Thoracic aorta (tissue), 2 donors: ENCODE measurements at places on chromosomes 12 and 14. TPM values are rescaled to one million over a fixed set of nuclear protein-coding genes. Genes with fewer than 3 reads are reported as not detected.

ESPL1 gene
- 0.78 TPM for total RNA-seq

PLBD1 gene
- total RNA-seq: 12.8 TPM

TROAP gene
- 0.27 TPM for total RNA-seq

LALBA gene
- total RNA-seq: not detected

GPR65 gene
- total RNA-seq: 2.8 TPM

TOMM20L gene
- total RNA-seq: not detected

GPRC5A gene
- total RNA-seq: 123 TPM

KRT82 gene
- total RNA-seq: not detected

RPGRIP1 gene
- total RNA-seq: not detected

TM7SF3 gene
- 128 TPM for total RNA-seq

- DNase-seq: no peak
Observed at GRCh38 chr14:32510815-32511214, 181.7 kb downstream of the AKAP6 start.

DNA sequence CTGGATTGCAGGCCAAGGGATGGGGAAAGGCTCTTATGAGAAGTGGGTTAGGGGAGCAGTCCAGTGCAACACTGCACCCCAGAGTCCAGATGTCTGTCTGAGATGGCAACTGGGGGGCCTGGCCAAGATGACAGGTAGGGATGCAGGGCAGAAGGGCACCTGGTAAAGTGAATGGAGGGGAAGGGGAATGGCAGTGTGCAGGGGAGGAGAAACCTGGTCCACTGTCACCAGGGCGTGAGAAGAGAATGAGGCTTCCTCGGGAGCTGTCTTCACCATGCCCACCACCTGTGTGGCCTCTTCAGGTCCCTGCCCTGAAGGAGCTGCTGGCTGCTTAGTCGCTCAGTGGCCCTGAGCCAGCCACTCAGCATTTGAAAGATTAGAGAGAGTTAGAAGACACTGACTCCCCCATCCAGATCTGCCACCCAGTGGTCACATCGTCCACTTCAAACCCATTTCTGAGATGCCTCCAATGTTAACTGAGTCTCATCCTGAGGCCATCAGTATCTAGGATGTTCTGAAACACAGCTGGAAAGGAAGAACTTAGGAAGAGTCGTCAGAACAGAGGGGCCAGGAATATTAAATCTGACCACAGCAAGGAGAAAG is 57.3 kb downstream of the PLEKHG3 start:
- no peak for DNase-seq

GRCh38 chr12:51793201-51793600 is 55.3 kb downstream of the FIGNL2 start:
- no peak for DNase-seq

DNA sequence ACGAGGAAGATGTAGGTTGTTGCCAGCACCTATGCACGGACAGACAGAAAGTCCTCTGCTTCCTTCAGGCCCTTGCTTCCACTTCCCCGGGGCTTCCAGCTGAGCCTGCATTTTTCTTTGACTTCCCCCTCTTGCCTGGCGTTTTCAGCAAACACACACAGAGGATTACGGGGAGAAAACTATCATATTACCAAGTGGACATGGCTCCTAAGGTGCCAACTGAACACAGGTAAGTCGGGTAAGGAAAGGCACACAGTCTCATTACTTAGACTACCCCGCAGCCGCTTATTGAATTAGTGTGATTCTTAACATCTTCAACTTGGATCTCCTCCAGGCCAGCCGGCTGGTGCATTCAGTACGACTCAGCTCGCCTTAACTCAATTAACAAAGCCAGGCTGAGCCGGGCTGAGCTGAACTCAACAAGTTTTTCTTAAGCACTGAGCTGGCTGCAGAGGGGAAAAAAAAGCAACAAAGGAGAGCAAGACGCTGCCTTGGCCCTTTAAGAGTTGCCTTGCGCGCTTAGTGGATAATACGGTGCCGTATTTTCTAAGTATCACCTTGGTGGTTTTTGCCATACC is 19.2 kb upstream of the MAP1LC3B2 start:
- no peak for DNase-seq

DNA sequence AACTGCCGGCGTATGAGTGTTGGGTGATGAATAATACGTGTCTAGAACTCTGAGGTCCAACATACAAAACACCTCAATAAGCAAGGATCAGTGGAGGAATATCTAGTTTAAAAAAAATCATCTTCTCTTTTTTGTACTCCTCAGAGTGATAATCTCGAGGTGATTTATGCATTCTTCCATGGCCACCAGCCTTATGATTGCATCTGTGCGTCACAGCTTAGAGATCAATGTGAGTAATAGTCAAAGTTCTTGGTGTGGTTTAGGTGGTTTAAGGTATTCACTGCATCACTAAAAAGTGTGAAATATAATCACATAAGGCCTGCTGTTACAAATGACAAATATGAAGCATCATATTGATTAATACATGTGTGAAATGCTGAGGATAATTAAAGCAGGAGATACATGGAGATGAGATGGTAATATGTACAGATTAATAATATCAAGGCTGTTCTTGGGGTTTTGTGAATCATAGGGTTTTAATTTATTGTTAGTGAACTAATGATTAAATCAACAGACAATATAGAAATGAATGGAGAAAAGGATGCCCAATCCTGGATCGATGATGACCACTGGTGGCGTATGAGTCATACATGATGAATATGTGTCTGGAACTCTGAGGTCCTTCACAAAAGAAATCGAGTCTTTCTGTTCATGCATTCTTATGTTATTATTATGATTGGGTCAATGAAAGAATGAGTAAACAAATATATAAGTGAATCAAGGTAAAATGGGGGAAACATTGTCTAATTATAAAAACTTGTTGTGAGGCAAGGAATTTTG is 68.8 kb upstream of the RTL1 start:
- no peak for DNase-seq

DNA sequence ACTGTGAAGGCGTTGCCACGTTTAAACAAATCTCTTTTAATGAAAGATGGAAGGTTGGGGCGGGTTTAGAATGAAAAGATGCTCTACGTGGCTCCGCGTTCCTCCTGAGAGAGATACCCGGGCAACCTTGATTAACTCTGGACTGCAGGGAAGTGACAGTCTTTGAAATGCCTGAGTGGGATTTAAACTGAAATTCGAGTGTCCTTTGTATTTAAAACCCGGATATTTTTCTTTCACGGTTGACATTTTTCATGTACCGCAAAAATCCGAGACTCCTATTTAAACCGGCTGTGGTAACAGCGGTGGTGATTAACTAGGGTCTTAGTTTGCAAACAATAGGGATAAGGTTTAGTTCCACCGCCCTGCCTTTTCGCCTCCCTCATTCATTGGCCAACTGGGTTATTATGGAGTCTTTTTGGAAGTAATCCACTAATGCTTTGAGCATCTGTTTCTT is 707 bp downstream of the G2E3 start:
- DNase-seq: no peak

DNA sequence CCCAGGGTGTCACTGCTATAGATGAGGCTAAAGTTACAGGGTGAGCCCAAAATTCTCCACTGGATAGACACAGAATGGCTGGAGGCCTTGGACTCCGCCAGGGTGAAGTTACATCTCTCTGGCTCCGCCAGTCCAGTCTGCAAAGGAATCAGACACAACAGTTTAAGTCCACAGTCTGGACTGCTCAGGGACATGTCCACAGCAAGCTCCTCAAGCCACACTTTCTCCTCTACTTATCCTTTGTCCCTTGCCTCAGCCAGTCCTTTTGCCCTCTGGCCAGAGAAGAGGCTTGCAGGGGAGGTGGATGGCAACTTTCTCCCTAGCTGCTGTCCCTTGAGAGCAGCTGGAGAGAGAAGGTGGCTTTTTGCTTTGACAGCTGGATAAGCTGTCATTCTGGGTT is 28.0 kb downstream of the PTPRB start:
- DNase-seq: no peak

GRCh38 chr14:87944987-87945604 is 47.9 kb downstream of the GALC start:
- no peak for DNase-seq

DNA sequence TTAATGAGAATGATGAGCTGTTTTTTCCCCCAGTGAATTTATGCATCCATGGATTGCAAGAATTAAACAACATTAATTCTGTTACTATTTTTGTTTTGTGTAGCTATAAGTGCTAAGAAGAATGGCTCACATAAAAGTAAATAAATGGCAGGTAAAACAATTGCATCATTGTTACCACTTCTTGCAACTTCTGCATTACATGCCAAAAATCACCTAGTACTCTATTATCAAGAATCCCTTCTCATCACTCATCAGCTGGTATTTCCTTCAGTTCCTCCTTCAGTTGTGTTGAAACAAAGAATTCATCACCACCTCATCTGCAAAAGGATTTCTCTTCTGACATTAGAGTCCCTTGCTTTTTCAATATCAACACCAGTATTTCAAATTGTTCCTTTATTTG is 773 bp downstream of the A2M start:
- no peak for DNase-seq

- peak; percentile 95 for DNase-seq
Observed at GRCh38 chr12:119176267-119177055, 2.3 kb upstream of the HSPB8 start.

DNA sequence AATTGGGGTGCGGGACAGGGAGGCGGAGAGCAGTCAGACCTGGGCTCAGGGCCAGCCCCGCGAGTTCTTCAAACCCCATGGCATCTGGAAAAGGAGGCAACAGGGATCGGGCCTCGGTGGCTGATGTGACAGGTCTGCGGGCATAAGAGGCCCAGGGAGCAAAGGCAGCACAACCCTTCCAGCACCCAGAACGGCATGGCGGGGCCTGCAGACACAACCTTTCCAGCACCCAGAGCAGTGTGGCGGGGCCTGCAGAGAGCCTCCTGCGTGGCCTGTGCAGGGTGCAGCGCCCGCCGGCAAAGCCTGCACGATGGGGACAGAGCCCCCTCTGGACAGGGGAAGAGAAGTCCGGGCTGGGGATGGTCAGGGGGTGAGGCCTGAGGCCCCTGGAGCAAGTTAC is 26.2 kb upstream of the TRAF3 start:
- no peak for DNase-seq

GRCh38 chr14:102544046-102544746 is 34.6 kb upstream of the ANKRD9 start:
- DNase-seq: no peak

DNA sequence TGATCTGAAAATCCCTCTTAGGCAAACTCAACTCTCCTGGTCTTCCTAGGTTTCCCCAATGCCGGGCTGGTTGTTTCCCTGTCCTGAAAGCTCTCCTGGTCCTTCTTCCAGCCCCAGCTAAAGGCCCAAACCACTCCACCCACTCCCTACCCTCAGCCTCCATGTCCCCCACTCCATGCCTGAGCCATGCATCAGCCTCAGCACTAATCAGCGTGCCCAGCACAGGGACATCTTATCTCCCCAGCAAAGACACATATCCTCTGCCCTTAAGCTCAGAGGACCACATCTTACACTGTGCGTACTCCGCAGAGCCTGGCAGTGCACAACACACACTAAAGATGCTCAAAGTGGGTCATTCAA is 25.9 kb downstream of the ACTN1 start:
- no peak for DNase-seq

DNA sequence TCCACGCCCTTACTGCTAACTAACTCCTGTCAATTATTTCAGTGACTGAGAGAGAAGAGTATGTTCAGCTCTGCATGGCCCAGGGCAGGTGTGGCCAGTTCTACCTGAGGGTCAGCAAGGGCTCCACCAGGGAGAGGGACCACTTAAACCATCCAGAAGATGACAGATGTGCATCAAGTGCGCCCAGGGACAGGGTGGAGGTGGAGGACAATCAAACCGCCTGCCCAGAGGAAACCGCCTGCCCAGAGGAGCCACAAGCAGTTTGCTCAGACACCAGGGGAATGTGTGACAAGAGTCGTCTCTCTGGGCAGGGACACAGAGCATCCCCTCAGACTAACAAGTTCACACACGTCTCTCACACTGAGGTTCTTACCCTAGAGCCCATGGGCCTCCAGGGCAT is 14.5 kb downstream of the DPF3 start:
- no peak for DNase-seq

DNA sequence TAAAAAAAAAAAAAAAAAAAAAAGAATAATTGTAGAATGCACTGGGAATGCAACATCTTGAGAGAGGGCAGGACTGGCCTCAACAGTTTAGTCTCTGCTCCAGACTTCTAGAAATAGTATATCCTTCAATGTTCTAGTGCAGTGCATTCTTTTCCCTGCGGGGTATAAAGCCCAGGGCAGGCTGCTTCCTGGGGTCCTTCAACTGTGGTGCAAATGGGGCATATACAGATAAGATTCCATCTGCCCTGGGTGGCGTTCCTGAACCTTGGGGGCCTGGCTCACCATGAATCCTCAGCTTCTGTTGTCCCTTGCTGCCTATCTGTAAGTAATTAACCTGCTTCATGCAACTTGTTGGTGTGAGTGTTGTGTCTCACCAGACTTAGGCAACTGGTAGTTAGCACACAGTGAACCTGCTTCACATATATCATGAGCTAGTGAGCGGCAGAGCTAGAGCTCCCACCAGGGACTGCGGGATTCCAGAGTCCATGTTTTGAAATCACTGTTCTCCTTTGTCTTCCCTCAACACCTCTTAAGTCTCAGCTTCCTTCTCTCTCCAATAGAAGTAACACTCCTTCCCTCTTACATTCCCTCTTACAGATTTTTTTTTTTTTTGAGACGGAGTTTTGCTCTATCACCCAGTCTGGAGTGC is 177.6 kb downstream of the SUDS3 start:
- DNase-seq: no peak

DNA sequence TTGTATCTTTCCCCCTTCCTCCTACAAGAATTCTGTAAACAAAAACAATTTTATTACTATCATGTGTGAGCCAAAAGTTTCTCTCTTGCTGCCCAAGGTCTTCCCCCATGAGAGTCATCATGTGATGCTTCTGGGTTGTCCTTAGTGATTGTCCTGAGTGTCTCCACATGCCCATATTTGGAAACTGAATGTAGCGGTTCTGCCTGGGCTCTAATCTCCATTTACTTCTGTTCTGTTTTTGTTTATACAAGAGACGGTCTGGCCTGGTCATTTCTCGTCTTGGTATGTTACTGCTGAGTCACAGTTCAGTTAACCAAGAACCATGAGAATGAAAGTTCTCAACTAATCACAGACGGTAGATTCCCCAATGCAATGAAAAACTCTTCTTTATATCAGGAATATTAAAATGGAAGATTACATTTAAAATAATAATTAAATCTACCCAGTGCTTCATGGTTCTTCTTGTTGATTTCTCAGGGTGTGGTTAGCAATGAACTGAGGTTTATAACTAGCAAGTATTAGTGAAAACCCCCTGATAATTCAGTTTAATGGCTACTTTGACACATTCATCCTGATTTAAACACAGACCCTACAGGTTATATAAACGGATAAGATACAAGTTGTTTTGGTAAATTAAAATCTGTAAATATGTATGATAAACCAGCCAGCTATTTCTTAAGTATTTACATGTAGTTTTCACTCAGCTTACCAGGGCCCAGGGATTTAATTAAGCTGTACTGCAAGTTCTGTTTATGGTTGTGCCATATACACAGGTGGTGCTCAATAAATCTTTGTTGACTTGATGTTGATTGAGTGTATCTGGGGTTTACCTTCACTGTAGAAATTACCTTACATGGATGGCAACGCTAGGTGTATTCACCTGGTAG is 81.1 kb downstream of the PELI2 start:
- no peak for DNase-seq
